Stimulated activated naive CD8-positive, alpha-beta T cell treated with anti-CD3 and anti-CD28 coated beads, Interleukin-15, amount 100 ng/mL, for 72 hours (primary cell): ENCODE measurements at places on chromosomes 12 and 14.
A peak's percentile ranks its signal among the peaks of the same experiment; 100 is the strongest.

DNA sequence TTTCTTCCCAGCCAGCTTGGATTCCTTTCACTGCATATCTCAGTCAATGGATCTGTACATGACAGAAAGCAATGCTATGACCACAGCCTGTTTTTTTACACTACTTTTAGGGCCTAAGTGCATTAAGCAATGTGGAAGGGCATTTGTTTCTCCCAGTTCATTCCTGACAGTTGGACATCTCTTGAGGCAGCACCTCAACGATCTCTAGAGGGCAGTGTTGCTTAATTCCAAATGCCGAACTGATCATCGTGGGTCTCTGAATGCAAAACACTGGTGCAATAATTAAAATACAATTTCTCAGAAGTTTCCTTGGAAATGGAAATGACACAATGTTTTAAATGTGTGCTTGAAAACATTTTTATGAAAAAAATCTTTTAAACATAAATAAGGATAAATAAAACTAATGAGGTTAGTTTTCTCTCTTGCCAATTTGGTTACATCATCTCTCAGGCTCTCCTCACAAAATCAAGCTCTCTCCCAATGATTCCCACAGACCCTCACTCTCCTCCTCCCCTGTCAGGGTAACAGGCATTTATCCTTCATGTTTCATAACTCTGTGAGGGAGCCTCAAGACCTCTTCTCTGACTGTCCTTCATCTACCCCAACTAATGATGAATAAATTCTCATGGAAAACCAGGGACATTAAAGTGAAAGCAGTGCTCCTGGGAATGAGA lies 192.4 kb upstream of the SLC16A7 start:
- peak; percentile 20 for DNase-seq

DNA sequence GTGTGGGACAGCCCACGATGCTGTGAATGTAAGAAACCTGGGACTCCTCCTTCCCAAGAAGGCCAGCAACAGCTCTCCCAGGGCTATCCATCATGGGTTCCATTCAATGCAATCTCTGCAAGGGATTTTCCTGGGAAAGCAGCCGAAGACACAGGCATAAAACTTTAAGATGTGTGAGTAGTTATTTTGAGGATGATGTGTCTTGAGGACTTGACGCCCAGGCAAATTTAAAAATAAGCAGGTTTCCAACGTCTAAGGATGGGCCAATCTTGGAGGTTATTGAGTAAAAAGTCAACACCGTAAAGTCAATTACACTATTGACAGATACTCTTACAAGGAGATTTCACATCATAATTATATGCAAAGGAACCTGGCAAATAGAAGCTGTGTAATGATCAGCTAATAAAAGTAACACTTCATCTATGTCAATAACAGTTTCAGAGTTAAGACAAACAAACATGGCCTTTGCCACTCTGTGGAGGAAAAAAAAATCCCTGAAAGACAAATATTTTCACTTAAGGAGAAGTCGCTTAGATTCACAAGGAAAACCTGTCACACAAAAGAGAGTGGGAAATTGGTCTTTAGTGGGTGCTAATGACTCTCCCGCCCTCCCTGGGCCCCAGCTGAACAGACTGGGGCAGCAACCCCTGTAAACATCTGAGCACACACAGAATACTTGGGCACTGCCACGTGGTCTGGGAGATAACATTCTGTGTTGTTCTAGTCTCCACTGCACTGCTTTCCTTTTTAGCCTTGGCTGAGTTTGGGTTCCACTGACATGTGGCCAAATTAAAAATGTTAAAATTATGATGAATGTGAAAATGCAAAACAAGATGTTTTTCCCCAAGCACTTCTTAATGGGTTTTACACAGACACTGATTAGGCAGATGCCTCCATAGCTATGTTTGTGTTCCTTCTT lies 240.9 kb downstream of the FOXN3 start:
- no peak for DNase-seq

DNA sequence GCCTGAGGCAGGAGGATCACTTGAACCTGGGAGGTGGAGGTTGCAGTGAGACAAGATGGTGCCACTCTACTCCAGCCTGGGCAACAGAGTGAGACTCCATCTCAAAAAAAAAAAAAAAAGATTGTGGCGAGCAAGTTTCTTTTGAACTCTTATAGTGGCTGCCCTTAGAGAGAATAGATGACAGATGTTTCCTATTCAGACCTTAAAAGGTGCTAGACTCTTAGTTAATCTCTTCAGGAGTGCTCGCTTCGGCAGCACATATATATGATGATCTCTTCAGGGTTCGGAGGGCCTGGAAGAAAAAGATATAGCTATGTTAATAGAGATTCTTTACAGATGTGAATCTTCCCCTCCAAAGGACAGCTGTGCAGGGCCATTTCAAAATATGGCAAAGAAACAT lies 73.1 kb upstream of the AMN1 start:
- no peak for DNase-seq

DNA sequence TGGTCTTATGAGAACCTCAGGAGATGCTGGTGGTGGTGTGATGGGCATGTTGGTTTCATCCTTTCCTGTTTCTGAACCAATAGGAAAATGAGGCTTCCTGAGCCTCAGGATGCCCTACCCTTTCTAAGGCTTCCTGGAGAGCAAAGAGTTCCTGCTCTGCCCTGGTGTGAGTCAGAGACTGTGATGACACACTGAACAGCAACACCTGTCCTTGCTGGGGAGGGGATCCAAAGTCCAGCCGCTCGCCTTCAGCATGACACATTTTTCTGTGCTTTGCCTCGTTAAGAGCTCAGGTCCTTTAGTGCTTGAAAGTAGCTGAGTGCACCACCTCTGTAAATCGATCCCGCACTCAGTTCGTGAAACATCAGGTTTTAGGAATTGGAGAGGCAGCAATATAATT lies 116.0 kb downstream of the CACNA1C start:
- no peak for DNase-seq

- peak; percentile 84 for DNase-seq
Measured at GRCh38 chr14:50001151-50001998, 108.5 kb downstream of the ARF6 start.

- DNase-seq, result no peak
Measured at GRCh38 chr14:85319998-85320630, 209.8 kb upstream of the FLRT2 start.

DNA sequence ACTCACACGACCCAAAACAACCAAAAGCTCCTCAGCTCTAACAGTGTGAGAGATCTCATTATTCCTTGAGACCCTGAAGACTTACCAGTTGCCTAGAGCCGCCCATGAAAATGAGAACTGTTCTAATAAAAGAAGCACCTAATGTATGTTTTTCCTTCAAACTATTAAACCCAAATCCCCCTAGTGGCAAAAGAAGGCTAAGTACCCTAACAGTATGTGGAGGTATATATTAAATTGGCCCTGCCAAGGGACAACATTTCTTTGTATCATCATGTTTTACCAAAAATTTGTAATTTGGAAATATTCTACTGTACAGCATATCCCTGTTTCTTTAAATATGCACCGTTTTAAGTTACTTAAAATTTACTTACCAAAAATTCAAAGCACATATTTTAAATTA lies 38.0 kb upstream of the PPFIA2 start:
- no peak for DNase-seq

DNA sequence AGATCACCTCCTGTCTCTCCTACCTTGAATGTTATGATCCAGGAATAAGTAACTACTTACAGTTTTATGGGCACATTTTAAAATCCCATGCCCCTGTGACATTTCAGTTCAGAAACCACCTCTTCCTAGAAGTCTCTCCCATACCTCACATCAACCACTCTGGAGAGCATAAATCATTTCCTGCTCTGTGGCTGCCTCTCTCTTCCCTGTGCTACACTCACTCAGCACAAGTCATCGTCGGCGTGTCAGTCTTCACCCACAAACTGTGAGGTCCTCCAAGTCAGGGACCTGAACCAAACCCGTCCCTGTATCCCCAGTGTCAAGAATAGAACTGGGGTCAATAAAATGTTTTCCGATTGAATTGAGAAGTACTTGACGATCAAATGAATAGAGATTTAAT lies 863.3 kb downstream of the BCL11B start:
- DNase-seq, result no peak

DNA sequence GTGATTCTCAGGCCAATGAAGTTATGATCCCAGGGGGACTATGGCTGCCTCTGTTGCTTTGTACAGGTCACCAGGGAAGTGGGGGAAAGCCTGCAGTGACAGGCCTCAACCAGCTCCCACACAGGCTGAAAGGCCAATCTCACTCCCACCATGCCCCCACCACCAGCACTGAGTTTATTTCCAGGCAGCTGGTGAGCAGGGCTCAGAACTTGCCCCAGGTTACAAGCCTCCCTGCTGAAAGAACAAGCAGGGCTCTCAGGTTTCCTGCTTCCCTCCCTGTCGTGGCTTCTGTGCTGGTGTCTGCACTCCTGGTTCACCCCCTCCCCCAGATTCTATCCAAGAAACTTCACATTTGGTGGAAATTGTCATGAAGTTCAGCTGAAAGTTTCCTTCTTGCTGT lies 260.3 kb downstream of the CCDC59 start:
- DNase-seq, result no peak

GRCh38 chr12:3305904-3306619 lies 184.9 kb upstream of the PRMT8 start:
- DNase-seq, result no peak

- DNase-seq, result no peak
Measured at GRCh38 chr12:105696-106095, 39.1 kb downstream of the IQSEC3 start.

DNA sequence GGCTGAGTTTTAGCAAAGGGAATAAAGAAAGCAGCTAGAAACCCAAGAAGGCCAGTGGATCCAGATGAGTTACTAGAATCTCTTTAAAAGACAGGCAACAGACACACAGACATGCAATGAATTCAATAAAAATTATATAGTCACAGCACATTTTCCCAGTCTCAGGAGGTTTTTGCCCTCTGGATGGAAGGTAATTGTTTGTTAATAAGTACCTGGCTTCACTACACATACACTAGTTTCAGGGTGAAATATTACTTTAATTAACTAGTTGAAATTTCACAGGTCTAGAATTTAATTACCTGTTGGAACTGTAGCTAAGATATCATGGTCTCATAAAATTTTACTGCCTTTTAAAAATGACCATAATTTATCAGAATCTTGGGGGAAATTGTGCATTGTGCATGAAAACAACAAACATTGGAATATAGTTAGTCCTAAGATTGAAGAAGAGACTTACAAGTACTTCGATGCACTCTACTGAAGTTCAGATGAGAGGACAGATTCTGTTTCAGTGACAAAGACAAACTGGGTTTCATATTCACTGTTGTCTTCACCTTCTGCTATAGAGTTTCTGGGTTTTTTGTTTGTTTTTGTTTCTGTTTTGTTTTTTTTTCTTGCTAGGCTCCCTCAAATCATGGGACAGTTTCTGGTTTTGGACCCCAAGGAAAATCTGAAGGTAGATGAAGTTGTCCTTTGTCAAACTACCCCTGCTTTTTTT lies 277.0 kb upstream of the GARIN6 start:
- DNase-seq, result no peak

DNA sequence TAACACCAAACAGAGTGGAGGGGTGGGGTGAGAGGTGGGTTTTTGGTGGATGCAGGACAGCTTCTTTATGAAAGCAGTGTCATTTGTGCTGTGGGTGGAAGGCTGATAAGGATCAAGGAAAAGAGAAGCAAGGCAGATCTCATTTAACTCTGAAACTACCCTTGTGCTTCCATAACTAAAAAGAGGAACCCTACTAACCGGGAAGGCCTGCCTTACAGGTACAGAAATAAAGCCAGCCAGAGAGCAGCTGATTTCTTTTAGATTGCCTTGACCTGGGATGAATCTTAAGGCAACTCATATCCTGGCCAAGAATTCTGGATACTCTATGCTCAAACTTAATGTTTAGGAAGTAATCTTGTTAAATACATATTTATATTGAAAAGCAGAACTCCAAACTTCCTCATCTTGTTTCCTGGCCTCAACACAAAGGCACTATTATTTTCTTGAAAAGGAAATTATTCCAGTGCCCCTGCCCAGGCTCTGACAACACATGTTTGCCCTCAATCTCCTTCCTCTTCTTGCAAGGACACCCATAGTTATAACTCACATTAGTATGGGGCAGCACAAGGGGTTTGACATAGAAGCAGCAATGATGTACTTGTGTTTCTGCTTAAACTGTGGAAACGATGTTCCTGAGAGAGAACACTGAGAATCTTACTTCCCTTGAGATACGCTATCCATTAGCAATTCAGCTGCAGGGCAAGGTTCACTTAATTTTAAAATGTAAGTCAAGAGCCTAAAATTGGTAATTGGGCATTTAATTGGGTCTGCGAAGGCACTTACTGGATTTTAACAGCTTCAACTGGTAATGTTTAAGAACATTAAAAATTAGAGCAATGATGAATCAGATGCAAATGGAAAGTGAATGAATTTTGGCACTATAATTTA lies 173.7 kb downstream of the STXBP6 start:
- no peak for DNase-seq

DNA sequence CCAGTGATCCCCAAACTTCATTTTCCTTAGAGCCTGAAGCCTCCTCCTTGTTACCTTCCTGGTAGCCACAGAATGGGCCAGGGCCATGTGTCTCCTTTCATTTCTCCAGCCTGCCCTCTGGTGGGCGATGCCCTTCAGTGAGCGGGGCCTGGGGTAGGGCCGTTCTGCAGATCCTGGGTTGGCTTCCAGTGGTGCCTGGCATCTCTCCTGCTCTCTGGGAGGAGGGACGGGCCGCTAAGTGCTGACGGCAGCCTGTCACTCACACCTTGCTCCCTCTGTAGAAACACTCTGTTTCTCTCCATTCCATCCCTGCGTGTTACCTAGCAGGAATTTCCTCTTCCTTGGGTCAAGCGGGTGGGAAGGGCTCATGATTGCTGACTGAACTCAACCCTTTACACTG lies 232.1 kb downstream of the CACNA1C start:
- peak; percentile 35 for DNase-seq

- no peak for DNase-seq
Measured at GRCh38 chr12:116604178-116604895, 45.2 kb downstream of the MAP1LC3B2 start.

GRCh38 chr12:57834086-57834876 lies 12.2 kb downstream of the CTDSP2 start:
- DNase-seq, result no peak

- DNase-seq, result no peak
Measured at GRCh38 chr12:56333197-56333678, 562 bp downstream of the PAN2 start.

DNA sequence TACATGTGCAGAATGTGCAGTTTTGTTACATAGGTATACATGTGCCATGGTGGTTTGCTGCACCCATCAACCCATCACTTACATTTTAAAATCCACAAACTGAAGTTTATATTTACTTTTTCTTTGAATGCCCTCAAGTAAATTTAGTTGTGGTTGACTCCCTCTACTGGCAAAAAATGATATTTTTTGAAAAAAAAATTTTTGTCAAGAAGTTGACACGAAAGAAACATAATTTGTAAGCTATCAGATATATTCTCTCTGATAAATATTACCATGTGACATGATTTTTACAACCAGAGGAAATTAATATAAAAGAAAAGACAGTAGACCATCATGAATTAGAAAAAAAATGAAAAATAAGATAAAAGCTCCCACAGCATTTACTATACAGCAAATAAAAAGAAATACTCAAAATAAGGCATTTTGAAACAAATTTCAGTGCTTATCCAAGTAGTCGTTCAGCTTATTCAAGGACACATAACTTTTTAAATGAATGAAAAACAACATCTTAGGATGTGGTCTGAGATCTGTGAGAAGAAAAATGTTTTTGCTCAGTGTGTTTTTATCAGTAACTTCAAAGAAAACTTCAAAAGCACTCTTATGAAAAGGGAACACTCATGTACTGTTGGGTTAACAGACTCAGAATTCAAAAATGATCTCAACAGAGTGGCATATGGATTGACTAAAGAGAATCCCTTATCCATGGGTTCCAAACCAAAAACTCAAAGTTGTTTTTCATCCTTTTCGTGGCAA lies 30.0 kb upstream of the GRIP1 start:
- DNase-seq, result no peak
